ENCODE measurements at places on chromosomes 12 and 14. TPM values are rescaled to one million over a fixed set of nuclear protein-coding genes. Genes with fewer than 3 reads are reported as not detected.

Gene CD4
- 3.7 TPM for total RNA-seq

Gene GUCY2C
- total RNA-seq = 0.21 TPM

Gene HSPB8
- 150 TPM for total RNA-seq

Gene RAD51AP1
- 18.3 TPM for total RNA-seq

Gene HOXC4
- 0.21 TPM for total RNA-seq

Gene GLRX5
- 59.1 TPM for total RNA-seq

Gene C12orf50
- not detected for total RNA-seq

Gene OR6C2
- not detected for total RNA-seq

Gene TCL1B
- total RNA-seq = not detected

Gene PRR4
- total RNA-seq = 19.3 TPM

Gene CDH24
- 4.5 TPM for total RNA-seq

Gene MDM1
- 21.2 TPM for total RNA-seq

Gene CIROP
- total RNA-seq = not detected

Gene CCDC38
- not detected for total RNA-seq

Gene B3GNT4
- total RNA-seq = 0.41 TPM

Gene PROX2
- not detected for total RNA-seq

Gene SART3
- total RNA-seq = 79.1 TPM

Gene LTB4R2
- total RNA-seq = 19.3 TPM

Gene ADAM21
- not detected for total RNA-seq

Gene TNFRSF1A
- total RNA-seq = 81.2 TPM

Gene RBP5
- total RNA-seq = 1.8 TPM

Gene GZMB
- 0.41 TPM for total RNA-seq

Gene PRICKLE1
- total RNA-seq = 34.4 TPM

Gene MON2
- total RNA-seq = 108 TPM

Gene SYNDIG1L
- not detected for total RNA-seq

Gene GPR84
- total RNA-seq = not detected

Gene ACVRL1
- 82.7 TPM for total RNA-seq

Gene ACOT4
- total RNA-seq = not detected

Gene DHRS2
- not detected for total RNA-seq

Gene ANO4
- 2.6 TPM for total RNA-seq

Gene KCNA1
- 4.4 TPM for total RNA-seq

Gene SPIC
- not detected for total RNA-seq

All from tongue (tissue), 3 donors.